ENCODE measurements at places on chromosomes 13 and 19.

DNA sequence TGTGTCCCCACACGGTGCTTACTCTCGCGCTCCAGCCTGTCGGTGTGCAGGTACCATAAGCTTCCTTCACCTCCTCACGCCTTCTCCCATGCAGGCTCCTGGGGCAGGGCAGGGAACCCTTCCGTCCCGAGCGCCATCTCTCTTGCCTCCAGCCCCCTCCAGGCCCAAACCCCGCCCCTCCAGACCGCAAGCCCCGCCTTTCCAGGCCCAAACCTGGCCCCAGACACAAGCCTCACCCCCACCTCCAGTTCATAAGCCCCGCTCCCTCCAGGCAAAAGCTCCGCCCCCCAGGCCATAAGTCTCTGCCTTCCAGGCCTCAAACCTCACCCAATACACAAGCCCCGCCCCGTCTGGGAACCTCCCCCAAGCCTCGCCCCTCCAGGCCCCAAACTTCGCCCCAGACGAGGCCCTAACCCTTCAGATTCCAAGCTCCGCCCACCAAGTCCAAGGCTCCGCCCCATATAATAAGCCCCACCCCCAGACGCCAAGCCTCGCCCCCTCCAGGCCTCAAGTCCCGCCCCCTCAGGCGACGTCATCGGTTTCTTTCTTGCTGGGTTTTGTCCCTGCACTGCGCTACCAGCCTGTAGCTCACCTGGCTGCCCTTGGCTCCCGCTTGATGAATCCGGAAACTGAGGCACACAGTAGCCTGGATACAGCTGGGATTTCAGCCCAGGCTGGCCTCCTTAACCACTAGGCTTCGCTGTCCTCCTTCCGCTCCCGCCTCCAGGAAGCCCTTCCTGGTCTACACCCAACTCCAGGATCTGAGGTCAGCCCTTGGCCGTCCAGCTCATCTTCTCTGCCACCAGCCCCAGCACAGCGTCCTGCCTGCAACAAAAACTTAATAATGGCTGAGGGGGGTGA lies 16.1 kb downstream of the MKNK2 start:
- DNase-seq, result no peak

- DNase-seq, result no peak
Observed at GRCh38 chr13:110128546-110128945, 178.4 kb downstream of the COL4A1 start.

GRCh38 chr13:113129480-113129879 lies 6.9 kb downstream of the F10 start:
- no peak for DNase-seq

DNA sequence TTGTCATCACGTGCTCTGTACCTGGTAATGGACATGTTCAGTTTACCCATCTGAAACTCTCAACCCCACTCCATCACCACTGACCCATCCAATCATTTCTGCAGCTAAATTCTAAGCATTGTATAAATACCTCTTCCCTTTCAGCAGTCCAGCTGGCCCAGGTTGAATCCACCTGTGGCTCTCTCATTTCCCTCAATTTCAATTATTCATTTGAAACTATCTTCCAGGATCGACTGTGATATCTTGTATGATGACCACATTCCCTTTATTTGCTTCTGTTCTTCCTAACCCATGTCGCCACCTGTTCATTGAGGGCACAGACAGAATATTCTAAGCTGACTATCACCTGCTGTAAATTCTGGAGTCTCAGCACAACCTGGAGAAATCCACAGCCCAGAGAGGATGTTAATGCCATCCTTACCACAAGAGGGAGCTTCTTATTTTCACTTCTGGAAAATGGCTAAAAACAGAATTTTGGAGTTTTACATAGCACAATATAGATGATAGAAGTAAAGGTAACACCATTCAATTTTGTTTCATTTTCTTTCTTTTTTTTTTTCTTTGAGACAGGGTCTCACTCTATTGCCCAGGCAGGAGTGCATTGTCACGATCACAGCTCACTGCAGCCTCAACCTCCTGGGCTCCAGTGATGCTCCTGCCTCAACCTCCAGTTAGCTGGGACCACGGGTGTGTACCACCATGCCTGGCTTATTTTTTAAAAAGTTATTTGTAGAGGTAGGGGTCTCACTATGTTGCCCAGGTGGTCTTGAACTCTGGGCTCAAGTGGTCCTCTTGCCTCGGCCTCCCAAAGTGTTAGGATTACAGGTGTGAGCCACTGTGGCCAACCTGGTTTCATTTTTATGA lies 38.6 kb downstream of the ZNF823 start:
- peak; percentile 54 for DNase-seq

- DNase-seq, result no peak
Observed at GRCh38 chr19:12272980-12273901, 21.4 kb downstream of the ZNF44 start.

GRCh38 chr13:83350569-83350968 lies 531.7 kb downstream of the SLITRK1 start:
- no peak for DNase-seq

- no peak for DNase-seq
Observed at GRCh38 chr13:42807241-42807640, 25.9 kb downstream of the FAM216B start.

DNA sequence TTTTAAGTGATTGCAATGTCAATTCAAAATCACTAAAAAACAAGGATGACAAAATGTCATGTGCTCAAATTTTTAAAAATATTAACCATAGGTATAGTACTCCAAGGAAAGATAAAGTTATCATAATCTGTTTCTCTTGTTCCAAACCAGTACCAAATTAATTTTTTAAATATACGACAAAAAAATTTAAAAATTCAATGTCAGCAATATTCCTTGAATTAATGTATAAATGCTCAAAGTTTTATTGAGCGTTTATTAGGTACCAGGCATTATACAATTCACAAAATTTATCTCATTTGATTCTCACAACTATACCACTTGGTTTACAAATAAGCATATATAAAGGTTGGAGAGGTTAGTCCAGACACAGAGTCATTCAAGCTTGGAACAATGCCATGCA lies 64.7 kb downstream of the MYCBP2 start:
- DNase-seq, result no peak

GRCh38 chr19:21482863-21483276 lies 22.5 kb upstream of the ZNF429 start:
- DNase-seq, result peak; percentile 84

DNA sequence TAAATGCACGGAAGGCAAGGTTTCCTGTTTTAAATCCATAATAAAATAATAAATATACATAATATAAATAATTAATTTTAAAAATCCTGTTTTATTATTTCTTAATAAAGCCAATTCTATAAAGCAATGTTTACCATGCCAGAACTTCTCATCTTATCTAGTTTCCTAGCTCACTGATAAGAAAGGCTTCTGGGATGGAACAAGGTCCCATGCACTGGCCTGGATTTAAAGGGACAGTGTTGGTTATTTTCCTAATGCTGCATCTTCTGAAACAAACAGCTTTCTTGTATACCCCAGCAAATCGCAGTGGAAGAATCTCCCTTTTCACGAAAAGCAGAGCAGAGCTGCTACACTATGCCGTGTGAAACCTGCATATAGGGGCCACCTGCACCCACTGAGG lies 68.8 kb downstream of the LNX2 start:
- no peak for DNase-seq

DNA sequence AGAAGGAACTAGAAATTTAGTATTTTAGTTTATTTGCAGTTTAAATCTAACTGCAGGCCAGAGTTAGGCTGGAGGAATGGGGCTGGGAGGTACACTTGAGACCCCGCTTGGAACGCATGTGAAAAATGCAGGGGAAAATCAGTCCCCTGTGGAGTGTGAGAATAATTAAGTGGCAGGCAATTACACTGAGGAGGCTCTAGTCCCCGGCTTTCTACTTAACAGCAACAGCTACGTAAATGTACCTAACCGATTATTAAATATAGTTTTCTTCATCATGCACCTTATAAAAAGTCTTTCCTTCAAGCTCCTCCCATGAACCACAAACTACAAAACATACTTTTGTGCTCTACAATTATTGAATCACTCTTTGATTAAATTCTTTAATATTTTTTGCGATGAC lies 804 bp downstream of the ZNF708 start:
- no peak for DNase-seq

- no peak for DNase-seq
Observed at GRCh38 chr19:42279155-42279901, 10.3 kb downstream of the CIC start.

DNA sequence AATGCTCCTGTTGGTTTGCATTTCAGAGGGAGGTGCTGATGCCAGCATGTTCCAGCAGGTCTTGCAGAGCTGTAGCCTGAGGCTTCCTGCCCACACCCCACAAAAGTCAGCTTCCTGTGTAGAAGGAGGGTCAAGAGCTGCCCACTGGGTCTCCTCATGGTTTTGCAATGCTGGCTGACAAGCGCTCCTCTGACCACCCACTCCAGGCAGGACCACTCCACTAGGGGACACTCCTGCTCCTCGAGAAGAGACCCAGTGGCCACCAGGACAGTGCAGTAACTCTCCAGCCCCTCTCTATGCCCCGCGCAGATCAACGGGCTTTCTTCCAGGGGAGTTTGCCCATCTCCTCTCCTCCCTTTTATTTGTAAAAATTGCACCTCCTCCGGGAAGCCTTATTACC lies 72.9 kb upstream of the UQCRFS1 start:
- peak; percentile 55 for DNase-seq

DNA sequence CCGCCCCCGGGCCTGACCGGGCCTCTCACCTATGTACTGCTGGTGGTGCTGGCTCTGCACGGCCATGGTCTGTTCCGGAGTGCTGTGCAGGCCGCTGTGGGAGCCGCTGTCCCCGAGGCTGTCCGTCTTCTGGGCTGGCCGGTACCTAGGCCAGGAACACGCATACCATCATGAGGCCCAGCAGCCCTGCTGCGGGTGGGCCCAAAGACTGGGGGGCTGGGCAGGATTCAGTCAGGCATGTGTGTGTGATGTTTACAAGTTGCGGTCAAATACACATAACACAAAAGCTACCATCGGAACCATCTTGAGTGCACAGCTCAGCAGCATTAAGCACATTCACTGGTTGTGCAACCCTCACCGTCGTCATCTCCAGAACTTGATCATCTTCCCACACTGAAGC lies 32.2 kb upstream of the RANBP3 start:
- DNase-seq, result no peak

DNA sequence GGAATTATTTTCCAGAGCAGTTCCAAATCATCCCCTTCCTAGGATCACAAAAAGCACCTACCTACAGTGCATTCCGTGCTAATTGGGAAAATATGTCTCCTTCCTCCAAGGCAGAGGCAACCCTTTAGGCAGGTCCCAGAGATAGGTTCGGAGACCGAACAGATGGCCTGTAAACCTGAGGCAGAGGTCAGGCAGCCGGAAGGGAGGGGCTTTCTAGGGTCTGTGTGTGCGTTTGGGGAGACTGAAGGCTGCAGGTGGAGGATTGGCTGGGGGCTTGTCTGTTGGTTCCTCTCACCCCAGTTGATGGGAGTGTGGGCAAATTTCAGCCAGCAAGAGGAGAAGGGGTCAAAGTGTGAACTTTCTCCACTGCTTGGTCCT lies 7.1 kb downstream of the KCNN4 start:
- no peak for DNase-seq

- no peak for DNase-seq
Observed at GRCh38 chr19:13920524-13920923, 14.5 kb downstream of the CC2D1A start.

GRCh38 chr13:33284916-33285315 lies 639 bp downstream of the STARD13 start:
- DNase-seq, result no peak

DNA sequence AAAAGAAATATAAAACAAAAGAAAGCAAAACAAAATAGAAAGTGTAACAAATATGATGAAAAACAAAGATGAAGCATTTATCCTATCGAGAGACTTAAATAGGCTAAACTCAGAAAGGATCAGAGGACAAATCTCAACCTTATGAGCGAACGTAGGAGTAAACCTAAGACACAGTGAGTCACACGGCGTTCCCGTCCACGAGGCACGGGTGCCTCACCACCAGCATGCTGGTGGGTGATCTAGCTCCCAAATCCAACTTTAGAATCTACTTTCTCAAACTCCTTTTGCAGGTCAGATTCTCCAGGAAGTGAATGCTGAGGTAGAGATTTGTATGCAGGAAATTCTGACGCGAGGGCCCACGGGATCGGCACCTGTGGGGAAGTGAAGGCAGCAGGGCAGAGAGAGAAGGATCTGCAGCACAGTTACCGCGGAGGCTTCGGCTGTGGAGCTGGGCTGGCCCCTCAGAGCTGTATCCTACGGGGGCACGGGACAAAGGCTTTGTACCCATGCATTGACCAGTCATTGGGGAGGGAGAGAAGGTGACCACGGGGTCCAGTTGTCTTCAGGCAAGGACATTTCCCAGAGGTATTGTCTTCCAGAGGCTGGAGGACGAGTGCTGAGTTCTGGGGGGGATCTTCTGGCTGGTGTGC lies 7.5 kb upstream of the MIER2 start:
- DNase-seq, result no peak

DNA sequence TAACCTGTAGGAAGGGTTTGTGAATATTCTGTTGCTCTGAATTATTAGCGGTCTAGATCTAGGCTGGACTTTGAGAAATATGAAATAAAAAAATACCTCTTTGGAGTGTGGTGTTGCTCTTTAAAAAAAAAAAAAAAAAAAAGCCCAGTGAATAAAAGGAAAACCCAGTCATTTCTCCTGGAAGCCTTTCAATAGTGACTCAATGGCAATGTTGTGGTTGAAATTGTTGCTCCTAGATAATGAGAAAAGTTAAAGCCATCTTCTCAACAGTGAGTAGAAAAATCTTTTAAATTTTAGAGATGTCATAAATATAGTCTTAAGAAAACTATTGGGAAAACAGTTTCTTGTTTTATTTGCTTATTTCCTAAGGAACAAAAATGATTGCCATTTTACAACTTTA lies 135.3 kb downstream of the RFC3 start:
- DNase-seq, result no peak

DNA sequence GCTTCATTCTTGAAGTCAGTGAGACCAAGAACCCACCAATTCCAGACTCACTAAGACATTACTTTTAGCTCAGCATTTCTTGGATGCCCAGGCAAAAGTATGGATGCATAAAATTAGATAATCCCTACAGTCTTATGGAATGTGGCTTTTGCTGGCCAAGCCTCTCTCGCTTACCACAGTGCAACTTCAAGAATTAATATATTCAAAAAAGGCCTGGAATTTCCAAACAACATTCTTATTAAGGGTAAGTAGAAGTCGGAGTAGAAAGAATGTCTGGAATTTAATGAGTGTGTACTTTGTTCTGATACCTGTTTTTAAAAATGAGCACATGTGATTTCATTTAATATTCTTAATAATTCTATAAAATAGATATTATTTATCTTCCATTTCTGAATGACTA lies 302.4 kb upstream of the TMTC4 start:
- no peak for DNase-seq

DNA sequence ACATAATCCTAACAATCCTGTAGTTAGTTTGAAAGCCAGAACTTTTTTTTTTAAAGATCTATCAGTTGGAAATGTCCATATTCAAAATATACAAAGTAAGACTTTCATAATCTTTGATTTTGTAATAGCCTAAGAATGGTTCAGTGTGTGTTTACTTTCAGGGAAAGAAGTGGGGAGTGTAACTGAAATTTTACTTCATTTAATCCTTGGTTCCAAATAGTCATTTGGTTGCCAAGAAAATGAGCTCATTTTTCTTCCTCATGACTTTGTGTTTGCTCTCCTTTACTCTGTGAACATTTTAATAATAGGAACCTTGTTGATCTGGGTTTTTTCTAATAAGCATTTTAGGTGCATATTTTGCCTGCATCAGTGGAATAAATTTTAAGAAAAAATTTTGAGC lies 278.8 kb downstream of the SLITRK6 start:
- peak; percentile 10 for DNase-seq

GRCh38 chr13:20686863-20687579 lies 16.5 kb upstream of the IL17D start:
- DNase-seq, result no peak

GRCh38 chr13:28044608-28045007 lies 55.8 kb downstream of the FLT3 start:
- no peak for DNase-seq

GRCh38 chr13:54144828-54145227 lies 1116.2 kb downstream of the OLFM4 start:
- no peak for DNase-seq

Measured in AML-193 (cell line).